ENCODE measurements at places on chromosomes 3 and 15. TPM values are rescaled to one million over a fixed set of nuclear protein-coding genes. Genes with fewer than 3 reads are reported as not detected.

Gene LSAMP
- total RNA-seq = 17.8 TPM

Gene ARHGEF3
- total RNA-seq = 33.6 TPM

DNA sequence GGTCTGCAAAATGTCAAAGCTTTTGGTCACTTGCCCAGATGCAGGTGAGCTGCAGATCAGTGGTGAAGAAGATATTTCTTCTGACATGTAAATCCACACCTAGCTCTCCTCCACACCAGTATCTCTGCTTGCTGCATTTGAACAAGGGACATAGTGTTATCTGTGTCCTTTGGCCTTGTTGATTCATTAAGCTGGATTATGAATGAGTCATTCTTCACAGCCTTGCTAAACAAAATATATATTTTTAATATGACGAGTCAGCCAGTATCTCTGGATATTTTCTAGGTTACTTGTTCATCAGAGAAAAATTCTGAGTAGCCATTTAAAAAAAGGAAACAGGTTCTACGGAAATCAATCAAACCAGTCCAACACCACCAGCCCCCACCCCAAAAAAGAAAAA, 190.6 kb upstream of the ADAMTS9 start:
- no peak for DNase-seq

DNA sequence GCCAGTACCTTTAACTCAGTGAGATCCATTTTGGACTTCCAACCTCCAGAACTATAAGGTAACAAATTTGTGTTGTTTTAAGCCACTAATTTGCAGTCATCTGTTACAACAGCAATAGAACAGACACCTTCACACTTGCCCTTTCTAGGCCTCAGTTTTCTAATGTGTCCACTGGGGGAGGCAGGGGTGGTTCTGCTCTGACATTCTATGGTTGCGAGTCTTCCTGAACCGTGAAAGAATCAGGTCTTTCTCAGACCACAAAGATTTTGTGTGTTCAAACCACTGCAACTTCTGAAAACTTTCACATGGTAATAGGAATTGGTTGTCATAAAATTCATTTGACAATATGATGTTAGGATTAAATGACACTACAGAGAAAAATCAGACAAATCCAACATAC, 26.8 kb upstream of the CSTA start:
- DNase-seq = no peak

DNA sequence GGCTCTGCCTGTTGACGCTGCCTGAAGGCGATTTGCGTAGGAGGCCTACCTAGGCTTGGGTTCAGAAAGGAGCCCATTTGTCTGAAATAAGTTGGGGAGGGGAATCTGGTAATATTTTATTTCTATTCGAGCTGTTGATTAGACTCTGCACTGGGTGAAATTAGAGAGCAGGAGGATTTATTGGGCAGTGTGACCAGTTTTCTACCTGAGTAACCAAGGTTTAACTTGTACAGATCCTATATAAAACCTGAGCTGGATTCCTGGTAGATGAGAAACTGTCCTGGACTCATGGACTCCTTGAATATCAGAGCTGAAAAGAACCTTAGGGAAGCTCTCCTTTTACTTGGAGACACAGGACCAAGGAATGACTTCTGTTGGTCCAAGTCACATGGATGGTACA, 19.6 kb upstream of the GPR156 start:
- DNase-seq = no peak
